ENCODE measurements at places on chromosomes 12 and 14.

GRCh38 chr12:124140944-124141486, 153.9 kb upstream of the RFLNA start:
- DNase-seq, result no peak

- DNase-seq, result no peak
Observed at GRCh38 chr14:24279301-24280186, 8.1 kb upstream of the RABGGTA start.

GRCh38 chr14:81303258-81303935, 82.6 kb upstream of the GTF2A1 start:
- DNase-seq, result no peak

GRCh38 chr12:78316136-78316535, 485.4 kb downstream of the NAV3 start:
- DNase-seq, result no peak
